ENCODE measurements at places on chromosomes 11 and 22.
A peak's percentile ranks its signal among the peaks of the same experiment; 100 is the strongest.

DNA sequence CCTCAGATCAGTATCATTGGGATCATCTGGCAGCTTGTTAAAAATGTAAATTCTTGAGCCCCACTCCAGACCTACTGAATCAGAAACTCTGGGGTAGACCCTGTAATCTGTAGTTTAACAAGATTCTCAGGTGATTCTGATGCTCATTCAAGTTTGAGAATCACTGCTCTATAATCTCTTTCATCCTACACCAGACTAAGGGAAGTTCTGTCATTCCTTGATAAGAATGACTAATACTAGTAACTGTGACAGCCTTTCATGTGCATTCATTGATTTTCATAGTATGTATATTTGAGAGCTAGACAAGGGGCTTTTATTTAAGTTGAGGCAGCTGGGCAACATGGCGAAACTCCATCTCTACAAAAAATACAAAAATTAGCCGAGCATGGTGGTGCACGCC lies 30.0 kb downstream of the NAT10 start:
- no peak for DNase-seq

- peak; percentile 94 for DNase-seq
These were observed at the start of gene C11orf24 for GRCh38 chr11:68271781-68272608. C11orf24 (minus strand) TSS chr11:68271973; CDS start chr11:68263767, 8,206 bp downstream.

DNA sequence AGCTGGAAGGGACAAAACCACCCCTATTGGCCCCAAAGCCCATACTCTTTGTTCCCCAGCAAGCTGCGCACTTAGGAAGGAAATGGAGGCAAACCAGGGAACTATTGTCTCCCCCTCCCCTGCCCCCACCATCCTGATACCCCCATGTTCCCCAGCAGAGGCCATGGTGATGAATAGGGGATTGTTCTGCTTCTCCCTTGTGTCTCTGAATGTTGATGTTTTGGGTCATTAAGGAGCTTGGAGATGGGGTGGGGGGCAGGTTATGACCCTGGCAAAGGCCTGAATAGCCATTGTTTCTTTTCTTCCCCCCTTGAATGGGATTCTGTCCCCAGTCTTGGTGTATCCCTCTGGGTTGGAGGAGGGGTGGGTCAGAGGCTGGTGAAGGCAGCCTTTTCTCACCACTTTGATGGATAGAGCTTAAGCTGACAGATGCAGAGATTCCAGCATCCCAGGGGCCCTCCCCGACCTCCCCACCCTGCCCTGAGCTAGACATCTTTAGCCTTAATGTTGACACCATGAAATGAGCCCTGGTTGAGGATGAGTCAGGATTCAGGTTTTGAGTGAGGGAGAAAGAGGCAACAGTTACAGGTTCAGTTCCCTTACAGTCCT lies 8.3 kb downstream of the DTX4 start:
- no peak for DNase-seq

- DNase-seq = no peak
These were observed 26.2 kb downstream of the SPATA19 start for GRCh38 chr11:133819114-133819513.

- no peak for DNase-seq
These were observed 93.8 kb upstream of the SESN3 start for GRCh38 chr11:95324826-95325225.

GRCh38 chr11:15106201-15106965 lies 8.3 kb upstream of the INSC start:
- DNase-seq = no peak

DNA sequence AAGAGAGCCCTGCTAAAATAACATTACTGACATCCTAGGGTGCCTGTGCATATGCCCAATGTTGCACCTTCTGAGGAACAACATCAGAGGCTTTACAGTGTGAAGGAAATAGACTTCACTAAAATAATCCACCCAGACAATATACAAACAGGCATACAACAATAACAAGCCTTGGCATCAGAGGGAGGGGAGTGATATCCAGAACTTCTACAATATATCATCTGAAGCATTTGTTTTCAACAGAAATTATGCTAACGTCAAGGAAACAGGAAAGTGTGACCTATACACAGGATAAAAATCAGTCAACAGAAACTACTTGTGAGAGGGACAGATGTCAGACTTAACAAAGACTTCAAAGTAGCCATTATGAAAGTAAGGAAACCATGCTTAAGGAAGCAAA lies 81.3 kb downstream of the CTNND1 start:
- no peak for DNase-seq

DNA sequence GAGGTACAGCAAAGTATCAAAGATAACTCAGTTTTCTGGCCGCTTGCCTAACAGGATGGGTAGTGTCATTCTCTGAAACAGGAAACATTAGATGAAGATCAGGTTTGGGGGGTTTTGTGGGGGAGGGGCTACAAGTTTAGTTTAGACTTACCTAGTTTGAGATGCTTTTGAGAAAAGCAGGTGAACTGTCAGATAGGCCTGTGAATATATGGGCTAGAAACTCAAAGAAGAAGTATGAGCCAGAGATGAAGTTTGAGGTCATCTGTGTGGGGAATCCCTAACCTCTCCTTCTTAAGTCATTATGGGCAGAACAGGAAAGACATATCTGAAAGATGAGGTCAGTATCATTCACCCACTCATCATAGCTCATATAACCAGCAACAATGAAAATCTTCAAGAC lies 11.9 kb downstream of the HOATZ start:
- DNase-seq = no peak

GRCh38 chr11:34855021-34855753 lies 61.0 kb downstream of the APIP start:
- DNase-seq = no peak

- DNase-seq = no peak
These were observed 39.6 kb downstream of the TBC1D22A start for GRCh38 chr22:46801826-46802607.

DNA sequence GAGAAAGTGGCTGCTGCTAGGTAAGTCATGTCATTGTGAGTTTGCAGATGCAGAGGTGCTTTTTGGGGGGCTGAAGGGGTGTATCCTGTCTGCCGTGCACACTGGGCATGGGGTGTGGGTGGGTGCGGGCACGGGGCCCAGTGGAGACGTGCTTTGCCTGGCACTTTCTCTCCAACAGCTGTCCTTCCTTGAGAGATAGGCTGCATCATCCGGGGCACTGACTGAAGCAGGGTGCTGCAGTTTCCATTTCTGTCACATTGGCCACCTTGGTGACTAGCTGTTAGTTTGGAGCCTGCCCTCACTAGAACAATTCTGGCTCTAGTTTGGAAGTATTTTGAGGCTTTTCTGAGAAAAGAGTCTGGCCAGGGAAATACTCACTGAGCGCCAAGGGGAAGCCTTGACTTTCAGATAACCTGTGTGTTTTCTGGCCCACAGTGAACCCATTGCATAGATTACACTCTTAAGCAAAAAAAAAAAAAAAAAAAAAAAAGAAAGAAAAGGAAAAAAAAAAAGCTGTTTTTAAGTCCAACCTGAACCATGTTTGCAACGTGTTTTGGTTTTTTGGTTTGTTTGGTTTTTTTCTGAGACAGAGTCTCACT lies 219.2 kb downstream of the NAV2 start:
- no peak for DNase-seq

DNA sequence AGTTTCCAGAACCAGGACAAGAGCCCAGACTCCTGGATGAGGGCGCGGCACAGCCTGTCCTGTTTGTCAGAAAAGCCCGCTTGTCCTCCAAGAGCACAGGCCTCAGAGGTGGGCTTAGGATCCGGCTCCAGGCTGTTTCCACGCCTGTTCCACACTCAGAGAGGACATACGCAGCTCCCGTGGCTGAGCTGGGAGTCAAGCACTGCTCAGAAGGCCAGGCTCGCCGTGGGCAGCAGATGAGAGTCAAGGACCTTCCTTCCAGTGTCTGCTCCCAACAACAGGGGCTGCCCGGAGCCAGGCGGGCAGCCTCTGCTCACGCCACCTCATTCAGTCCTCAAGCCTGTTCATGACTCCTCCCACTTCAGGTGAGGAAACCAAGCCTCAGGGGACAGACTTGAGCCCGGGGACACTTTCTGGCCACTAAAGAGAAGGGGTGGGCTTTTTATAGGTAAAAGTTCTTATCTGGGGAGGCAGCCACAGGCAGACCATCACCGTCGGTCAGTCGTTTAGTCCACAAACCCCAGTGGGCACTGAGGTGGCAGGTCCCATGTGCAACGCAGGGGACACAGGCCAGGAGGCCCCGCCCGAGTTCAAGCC lies 3.8 kb downstream of the CYB5R3 start:
- no peak for DNase-seq

DNA sequence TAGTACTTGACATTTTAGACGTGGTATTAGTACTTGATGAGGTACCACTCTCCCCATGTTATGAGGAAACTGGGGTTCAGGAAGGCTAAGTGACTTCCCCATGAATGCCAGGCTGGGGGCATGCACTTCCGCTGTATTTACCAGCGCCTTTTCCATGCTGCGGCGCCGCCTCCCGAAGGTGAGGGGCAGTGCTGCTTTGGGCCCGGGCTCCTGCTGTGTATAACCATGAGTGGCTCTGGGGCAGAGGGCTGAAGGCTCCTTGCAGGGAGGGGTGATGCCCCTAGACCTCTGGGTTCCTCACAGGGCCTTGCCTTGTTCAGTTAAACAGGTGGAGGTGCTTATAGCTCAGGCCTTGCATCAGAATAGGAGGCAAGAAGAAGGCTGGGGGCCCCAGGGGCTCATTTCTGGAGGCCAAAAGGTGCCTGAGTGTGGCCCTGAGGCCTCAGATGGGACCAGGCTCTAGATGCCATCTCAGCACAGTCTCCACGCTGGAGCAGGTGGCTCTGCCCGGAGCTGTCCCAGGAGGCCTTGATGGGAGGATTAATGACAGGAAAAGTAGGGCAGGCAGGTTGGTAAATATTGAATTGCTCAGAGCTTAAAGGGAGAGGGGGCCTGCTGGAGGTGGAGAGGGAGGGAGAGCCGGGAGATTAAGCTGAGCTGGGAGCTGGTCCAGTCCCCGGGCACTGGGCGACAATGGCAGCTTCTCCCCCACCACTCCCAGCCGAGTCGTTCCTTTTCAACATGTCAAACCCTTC lies 129.6 kb downstream of the CEP164 start:
- no peak for DNase-seq

- DNase-seq = no peak
These were observed 71.0 kb upstream of the KIRREL3 start for GRCh38 chr11:127071606-127072005.

- DNase-seq = no peak
These were observed 191.9 kb upstream of the DDI1 start for GRCh38 chr11:103844327-103845215.

- no peak for DNase-seq
These were observed 19.2 kb downstream of the PIM3 start for GRCh38 chr22:49979587-49980264.

DNA sequence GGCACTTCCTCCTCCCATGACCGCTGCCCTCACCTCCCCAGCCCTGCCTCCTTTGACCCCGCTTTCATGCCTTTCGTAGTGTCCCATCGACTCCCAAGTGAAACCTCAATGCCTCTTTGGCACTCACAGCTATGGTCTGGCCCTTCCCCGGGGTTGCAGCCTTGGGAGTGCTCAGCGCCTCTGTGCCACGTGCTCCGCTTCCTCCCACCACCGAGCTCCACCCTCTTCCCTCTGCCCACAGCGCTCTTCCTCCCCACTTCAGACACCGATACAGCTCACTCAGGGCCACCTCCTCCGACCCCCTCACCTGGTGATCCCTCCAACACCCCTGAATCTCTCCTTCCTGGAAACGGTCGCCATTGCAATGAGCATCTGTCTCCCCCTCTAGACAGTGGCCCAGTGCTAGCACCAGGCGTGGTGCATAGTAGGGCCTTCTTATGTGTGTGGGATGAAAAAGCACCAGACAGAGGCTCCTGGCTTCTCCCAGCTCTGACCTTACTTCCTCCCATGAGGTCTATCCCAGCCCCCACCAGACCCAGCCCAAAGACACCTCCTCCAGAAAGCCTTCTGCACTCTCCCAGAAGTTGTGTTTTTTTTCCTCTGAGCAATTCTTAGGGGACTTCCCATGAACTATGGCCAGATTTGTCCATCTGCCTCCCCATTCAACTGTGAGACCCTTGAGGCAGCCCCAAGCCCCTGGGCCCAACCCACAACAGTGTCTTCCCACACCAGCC lies 16.4 kb upstream of the SCGB1A1 start:
- peak; percentile 65 for DNase-seq

DNA sequence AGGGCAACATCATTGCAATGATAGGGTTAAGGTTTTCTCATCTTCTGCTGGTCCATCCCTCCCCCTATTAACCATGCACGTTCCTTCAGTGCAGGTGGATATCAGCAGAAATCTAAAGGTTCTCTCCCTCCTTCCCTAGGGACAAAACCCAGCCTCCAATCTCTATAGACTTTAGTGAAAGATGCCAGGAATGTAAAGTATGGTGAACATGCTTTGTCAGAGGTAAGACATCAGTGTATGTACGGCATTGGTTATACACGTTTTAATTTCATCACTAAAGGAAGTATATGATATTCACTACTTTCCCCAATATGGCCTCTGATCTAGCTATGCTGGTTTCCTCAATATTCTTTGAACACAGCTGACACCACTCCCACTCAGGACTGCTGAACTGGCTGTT lies 81.2 kb upstream of the LDLRAD3 start:
- no peak for DNase-seq

DNA sequence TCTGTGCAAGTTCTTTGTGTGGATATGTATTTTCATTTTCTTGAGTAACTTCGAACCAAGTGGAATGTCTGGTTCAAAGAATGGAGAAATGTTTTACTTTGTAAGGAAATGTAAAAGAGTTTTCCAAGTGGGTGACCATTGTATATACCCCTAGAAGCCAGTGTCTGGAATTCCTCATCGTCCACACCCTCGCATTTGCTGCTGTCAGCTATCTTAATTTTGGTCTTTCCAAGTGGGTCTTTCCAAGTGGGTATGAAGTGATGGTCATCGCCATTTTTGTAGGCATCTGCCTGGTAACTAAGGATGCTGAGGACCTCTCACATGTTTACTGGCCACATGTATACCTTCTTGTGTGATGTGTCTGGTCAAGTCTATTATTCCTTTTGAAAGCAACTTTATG lies 547.5 kb downstream of the TBC1D22A start:
- no peak for DNase-seq

Measured in gastrocnemius medialis (tissue), 4 donors.